ENCODE measurements at places on chromosomes 11 and 22. TPM values are rescaled to one million over a fixed set of nuclear protein-coding genes. Genes with fewer than 3 reads are reported as not detected.

MAPK8IP1 gene
- 22.5 TPM for polyA plus RNA-seq

ANKK1 gene
- 0.92 TPM for polyA plus RNA-seq

- H3K27ac ChIP-seq = no peak overlapping the region
- H3K27me3 ChIP-seq = no peaks in the 10 kb centered on the region
- DNase-seq = no peak
Observed at GRCh38 chr11:11374358-11375148, 21.5 kb upstream of the CSNK2A3 start.

- peaks cover 3% of the 10 kb centered on the region for H3K4me1 ChIP-seq
- no peaks in the 10 kb centered on the region for H3K27me3 ChIP-seq
- no peak overlapping the region for H3K27ac ChIP-seq
- DNase-seq = no peak
- H3K36me3 ChIP-seq = no peaks in the 10 kb centered on the region
- no peak overlapping the region for H3K4me3 ChIP-seq
Observed at GRCh38 chr11:27171376-27171958, 130.9 kb downstream of the BBOX1 start.

DNA sequence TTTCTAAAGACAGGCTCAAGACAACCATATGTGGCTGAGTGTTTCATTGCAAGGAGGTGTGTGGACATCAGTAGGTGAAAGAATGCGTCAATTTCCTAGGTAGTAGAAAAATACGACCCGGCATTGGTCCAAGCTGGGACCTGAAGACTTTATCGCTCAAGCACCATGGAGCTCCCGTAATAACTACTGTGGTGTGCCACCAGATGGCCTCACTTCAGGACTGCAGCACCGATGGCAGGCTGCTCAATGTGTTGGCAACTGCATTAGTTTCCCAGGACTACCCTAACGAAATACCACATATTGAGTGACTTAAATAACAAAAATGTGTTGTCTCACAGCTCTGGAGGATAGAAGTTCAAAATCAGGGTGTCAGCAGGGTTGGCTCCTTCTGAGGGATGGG, 72.4 kb upstream of the FAT3 start:
- no peaks in the 10 kb centered on the region for H3K36me3 ChIP-seq
- no peaks in the 10 kb centered on the region for H3K27me3 ChIP-seq
- no peak for DNase-seq
- H3K4me3 ChIP-seq = no peak overlapping the region

DNA sequence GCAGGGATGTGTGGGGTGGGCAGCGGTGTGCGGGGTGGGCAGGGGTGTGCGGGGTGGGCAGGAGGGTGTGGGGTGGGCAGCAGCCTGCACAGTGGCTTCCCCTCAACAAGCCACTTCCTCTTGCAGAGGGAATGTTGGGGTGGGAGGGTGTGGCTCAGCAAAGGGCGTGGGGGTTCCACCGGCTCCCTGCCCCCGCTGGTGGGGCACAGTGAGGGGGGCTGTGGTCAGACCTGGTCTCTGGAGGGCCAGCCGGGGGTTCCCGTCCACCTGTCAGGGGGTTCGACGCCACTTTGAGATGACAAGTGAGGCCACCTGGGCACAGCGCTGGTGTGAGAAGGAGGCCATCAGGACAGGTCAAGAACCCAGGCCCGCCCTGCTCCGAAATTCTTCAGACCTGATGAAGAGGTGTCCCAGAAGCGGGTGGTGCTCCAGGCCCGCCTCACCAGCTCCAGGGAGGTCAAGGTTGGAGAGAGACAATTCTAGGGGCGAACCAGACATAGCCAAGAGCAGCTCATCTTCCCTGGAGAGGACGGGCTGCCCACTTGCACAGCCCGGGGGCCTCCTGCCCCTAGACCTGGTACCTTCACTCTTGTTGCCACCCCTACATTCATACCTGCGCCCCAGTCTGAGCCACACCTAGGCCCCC, 1.3 kb downstream of the C11orf21 start:
- H3K4me1 ChIP-seq = peaks cover 10% of the 10 kb centered on the region
- H3K4me3 ChIP-seq = no peak overlapping the region
- no peaks in the 10 kb centered on the region for H3K27me3 ChIP-seq
- no peaks in the 10 kb centered on the region for H3K36me3 ChIP-seq

All from pancreas (tissue), 10 donors.